HFF-Myc (cell line): ENCODE measurements at places on chromosomes 5 and 9.

DNA sequence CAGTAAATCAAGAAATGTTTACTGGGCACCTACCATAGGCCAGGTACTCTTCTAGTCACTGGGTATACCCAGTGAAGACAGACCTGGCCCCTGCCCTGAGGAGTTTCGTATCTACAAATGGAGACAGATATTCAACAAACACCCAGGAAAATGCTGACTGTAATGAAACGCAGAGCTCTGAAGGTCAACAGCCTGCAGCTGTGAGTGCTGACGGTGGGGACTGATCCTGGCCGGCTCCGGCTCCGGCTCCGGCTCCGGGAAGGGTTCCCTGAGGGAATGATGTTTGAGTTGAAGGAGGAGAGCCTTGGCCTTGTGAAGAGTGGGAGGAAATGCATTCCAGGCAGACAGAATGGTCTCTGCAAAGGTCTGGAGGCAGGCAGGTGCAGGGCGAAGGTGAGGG lies 23.1 kb downstream of the FGFR4 start:
- DNase-seq = no peak

GRCh38 chr9:18472435-18472834 lies 1.5 kb upstream of the ADAMTSL1 start:
- DNase-seq = no peak

GRCh38 chr5:163832155-163832554 lies 326.7 kb downstream of the MAT2B start:
- no peak for DNase-seq

DNA sequence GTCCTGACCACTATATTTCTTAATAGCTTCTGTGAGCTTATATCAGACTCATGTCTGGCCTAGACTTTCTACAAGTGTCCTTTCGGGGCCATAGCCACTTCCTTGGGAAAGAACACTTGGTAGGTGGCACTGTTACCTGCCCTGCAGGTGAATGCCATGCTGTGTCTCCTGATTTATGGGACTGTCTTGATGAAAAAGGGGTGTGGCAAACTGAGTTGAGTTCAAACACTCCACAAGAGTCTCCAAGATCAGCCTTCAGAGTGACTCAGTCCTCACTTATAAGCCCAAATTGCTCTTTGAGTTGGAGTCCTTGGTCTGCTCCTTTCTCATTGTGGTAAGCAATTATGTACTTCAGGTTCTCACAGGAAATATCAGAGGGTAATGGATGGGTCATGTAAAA lies 9.9 kb upstream of the ANKHD1 start:
- no peak for DNase-seq

GRCh38 chr9:122222791-122223190 lies 6.0 kb downstream of the LHX6 start:
- DNase-seq = no peak
